ENCODE measurements at places on chromosomes 3 and 15.

DNA sequence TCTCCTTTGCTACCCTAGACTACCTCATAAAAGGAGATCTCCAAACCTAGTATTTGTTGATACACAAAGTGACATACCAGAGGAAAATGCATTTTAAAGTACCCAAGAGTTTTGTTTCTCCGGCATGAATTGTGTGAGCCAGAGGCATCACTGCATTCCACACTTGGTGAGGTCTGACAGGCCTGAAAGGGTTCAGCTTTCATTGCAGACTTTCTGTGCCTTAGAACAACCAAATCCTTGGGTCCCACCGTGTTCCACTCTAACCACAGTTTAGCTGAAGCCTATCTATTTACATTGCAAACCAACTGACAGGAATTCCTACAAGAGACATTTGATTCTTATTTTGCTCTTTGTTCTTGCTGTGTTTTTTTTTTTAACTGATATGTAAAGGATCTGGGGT lies 21.0 kb upstream of the EID1 start:
- DNase-seq = peak; percentile 85

DNA sequence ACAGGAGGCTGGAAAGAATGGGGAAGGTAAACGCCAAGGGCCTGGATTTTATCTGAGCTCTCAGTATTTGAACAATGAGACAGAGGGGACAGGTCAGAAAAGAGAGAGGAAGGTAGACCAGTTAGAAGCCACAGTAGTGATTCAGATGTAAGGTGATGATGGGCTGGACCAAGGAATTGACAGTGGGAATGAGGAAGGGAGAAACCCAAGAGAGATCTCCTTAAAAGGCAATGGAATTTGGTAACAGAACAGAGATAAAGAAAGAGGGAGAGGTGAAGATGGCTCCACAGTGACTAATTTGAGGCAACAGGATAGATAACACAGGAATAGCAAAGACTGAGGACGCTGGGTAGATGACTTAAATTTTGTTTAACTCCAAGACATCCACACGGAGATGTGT lies 11.4 kb upstream of the HEG1 start:
- peak; percentile 58 for DNase-seq

GRCh38 chr15:27865323-27865922 lies 233.7 kb downstream of the OCA2 start:
- DNase-seq = no peak

DNA sequence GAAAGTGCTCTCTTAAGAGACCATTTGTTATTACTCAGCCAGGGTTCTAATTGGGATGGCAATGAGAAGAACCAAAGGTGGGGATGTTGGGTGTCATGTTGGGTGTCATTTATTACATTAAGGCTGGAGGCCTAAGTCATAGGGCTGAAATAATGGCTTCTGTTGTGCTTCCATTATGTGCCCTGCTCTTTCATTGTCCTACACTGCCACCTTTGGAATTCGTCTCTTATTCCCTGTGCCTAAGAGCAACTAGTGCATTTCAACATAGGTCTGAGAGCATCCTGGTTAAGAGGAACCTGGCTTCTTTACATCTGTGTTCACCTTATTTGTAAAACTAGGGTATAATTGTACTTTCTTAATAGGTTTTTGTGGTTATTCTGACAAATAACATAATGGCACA lies 32.2 kb downstream of the RIOX2 start:
- peak; percentile 22 for DNase-seq

- DNase-seq = peak; percentile 37
Observed at GRCh38 chr3:132245552-132246142, 71.6 kb upstream of the ACP3 start.

GRCh38 chr3:64260431-64260830 lies 35.2 kb upstream of the PRICKLE2 start:
- DNase-seq = peak; percentile 56

DNA sequence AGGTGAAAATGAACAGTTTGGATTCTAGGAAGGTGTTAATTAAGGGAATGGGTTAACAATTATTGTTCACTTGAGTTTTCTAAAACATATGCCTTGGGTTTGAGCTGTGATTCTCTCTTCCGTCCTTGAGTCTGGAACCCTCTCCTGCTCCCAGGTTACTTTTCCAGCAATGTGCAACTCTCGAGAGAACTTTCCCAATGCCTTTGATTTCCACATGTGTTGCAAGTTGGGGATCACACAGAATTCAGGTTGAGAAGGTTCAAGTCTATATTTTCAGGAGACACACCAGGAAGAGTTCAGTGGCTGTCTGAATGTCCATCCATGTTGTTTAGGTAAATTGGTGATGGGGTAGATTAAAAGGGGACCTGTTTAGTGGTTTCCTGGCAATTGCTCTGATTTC lies 48.7 kb downstream of the TNFAIP8L3 start:
- DNase-seq = no peak

- no peak for DNase-seq
Observed at GRCh38 chr15:74340150-74340549, 27.3 kb downstream of the CYP11A1 start.
